ENCODE measurements at places on chromosomes 5 and 9.

DNA sequence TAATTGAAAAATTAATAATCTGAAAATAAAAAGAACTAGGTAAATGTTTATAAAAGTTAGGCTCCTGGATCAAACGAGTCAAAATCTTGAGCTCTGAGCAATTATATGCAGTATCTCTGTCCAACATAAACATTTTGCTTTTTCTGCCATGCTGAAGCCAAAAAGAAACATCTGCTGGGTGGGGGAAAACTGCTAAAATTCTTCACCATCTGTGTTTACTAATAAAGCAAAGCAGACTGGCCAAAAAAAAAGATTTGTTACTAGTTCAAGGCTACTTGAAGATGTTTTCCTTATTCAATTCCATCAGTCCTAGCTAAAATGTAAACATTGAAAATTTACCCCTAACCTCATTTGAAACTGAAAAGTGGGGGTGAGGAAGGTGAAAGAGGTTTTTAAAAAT, 29.7 kb downstream of the GTF3C4 start:
- DNase-seq, result no peak

DNA sequence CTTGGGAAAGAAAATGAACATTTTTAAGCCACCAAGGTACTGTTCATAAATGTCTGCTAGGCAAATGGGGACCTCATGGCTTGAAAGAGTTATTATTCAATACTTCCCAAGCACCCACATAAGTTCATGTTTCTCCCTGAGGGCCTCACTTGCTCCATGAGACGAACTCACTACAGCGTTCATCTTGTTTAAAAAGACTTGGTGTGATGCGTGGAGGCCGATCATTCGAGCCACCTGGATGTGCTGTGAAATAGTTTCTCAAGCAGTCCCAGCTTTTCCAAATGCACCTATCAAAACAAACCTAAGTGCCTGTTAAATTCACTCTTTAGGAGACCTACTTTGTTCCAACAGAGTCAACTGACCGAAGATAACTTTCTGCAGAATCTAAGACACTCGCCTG, 103.2 kb downstream of the LHFPL2 start:
- no peak for DNase-seq

DNA sequence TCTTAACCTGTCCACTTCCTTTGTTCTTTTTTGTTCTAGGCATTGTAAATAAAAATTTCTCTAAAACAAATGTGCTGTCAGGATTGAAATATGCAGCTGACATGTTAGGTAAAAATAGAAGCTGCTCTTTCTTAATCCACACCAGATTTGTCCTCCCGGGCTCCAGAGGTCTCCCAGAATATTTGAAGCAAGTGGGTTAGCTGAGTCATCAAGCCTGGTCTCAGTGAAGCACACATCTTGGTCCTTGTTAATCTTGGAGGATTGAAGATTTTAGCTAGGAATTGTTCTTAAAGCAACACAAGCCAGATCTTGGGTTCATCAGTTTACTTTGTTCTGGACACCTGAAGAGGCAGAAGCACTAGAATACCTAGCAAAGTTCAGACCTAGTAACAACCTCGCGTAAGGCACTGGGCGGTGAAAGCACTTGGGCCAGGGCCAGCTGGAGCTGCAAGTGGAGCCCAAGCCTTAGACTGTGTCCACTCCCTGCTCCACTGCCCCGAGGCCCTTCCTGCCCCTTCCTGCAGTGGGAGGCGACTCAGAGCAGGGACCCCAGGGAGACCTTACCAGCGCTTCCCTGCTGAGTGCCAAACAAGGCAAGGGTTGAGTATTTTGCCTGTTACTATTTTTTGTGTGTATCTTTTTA, 36.5 kb downstream of the HABP4 start:
- DNase-seq, result no peak

GRCh38 chr9:109098960-109099308, 20.8 kb downstream of the TMEM245 start:
- no peak for DNase-seq

- no peak for DNase-seq
Observed at GRCh38 chr9:133484671-133485437, 6.0 kb upstream of the SLC2A6 start.

GRCh38 chr5:163460562-163461171, at the start of gene HMMR:
TSS of gene HMMR (plus strand) at chr5:163460632. CDS start at chr5:163460693, 61 bp downstream.
- DNase-seq, result no peak
